CD4-positive, alpha-beta T cell (primary cell): ENCODE measurements at places on chromosomes 2 and 18. TPM values are rescaled to one million over a fixed set of nuclear protein-coding genes. Genes with fewer than 3 reads are reported as not detected.

The MYCN gene
- not detected for total RNA-seq

The SCG2 gene
- not detected for total RNA-seq

The CCT4 gene
- total RNA-seq: 100 TPM

The SERPINB10 gene
- total RNA-seq: not detected

DNA sequence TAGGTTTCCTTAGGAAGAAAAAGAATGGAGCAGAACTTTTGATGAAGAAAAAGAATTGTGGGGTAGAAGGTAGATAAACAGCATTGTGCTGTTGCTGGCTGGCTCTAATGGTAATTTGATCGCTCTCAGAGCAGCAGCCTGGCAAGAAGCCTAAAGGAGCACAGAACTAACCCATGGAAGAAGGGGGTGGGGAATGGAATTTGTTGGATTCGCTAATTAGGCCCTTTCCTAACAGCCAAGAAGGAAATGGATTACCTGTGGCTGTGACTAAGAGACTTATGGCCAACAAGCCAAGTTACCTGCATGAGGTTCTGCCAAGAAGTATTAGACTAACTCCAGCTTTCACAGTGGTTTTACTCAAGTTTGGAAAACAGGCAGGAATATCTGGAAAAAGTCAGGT is 210.6 kb downstream of the IKZF2 start:
- no peak for DNase-seq

- DNase-seq: no peak
These were observed 105.0 kb upstream of the ALKAL2 start for GRCh38 chr2:392926-393280.

DNA sequence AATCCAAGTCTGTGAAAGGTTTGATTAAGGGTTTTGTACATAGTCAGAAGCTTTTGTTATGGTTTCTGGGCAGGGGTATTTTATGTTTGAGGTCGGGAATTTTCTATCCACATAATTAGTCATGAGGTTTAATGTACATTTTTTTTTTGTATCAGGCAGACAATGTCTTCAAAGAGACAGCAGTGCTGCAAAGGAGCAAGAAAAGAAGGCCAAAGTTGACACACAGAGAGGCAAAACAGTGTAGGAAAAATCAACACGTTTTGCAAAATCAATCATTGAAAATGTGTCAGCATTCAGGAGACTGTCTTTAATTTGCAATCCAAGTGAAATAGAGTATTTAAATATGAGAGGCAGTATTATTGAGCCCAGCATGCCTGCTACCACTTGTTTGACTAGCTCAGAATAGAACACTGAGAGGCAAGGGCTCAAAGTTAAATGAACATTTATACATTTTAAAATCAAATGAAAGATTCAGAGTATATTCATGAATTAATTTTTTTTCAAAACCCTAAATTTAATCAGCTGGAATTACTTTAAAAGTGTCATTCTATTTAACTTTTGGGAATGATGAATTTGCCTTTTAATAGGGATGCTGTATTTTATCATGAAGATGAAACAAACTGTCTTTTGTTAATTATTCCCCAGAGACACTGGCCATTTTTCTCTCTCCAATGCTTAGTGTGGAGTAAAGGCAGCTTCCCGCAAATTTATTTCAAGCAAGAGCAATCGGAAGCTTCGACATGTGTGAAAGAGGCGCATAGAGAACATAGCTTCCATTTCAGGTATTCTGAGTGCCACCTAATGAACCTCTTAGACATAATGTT is 11.3 kb downstream of the VRK2 start:
- no peak for DNase-seq
